GM18507 (cell line): ENCODE measurements at places on chromosomes 11 and 22.
A peak's percentile ranks its signal among the peaks of the same experiment; 100 is the strongest.

GRCh38 chr22:43288807-43289420 is 54.3 kb downstream of the SCUBE1 start:
- DNase-seq = no peak

- no peak for DNase-seq
These were observed 15.4 kb upstream of the CASTOR1 start for GRCh38 chr22:30304495-30305244.

- DNase-seq = no peak
These were observed 516.8 kb upstream of the FAT3 start for GRCh38 chr11:91707652-91708482.

- no peak for DNase-seq
These were observed 13.9 kb downstream of the IFITM10 start for GRCh38 chr11:1736447-1736992.

- no peak for DNase-seq
These were observed 5.4 kb upstream of the LTBP3 start for GRCh38 chr11:65563601-65564000.

DNA sequence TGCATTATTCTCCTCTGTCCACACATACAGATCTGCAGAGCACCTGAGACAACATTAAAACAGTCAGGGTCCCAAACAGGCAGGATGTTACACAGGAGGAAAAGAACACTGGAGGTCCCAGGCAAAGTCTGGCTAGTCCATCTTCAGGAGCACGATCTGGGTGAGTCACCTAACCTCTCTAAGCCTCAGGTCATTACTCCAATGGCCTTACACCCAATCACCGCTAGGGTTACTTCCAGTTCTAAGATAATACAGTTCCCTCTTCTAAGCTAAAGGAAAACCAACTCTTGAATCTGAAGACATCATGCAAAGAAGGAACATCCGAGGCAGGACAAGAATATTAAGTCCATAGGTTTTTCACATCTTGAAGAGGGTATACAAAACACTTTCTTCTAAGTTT is 24.5 kb downstream of the ASCC2 start:
- no peak for DNase-seq

- no peak for DNase-seq
These were observed 23.3 kb upstream of the CD44 start for GRCh38 chr11:35115688-35116030.

- DNase-seq = no peak
These were observed 175.2 kb downstream of the TMEM135 start for GRCh38 chr11:87212891-87213290.

- no peak for DNase-seq
These were observed 45.6 kb downstream of the BTG4 start for GRCh38 chr11:111466615-111467014.

- DNase-seq = no peak
These were observed 36.3 kb downstream of the CSNK2A3 start for GRCh38 chr11:11316651-11317230.

- DNase-seq = no peak
These were observed 27.7 kb downstream of the MICAL2 start for GRCh38 chr11:12137938-12138731.

DNA sequence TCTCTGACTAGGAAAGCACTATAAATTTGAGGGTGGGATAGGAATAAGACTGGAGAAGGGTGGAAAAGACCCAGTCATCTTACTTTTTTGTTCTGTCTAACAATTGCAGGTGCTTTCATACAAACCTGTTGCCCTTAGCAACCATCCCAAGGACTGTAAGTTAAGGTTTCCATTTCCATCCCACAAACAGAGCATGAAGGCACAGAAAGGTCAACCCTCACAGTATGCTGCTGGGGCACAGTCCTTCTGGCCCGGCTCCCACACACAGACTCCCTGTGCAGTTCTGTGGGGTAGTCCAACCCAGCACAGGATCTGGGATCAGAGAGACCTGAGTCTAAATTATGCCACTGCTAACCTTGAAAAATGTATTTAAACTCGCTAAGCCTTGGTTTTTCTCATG is 38.4 kb upstream of the ETS1 start:
- DNase-seq = no peak

GRCh38 chr22:25282346-25282670 is 62.9 kb downstream of the CRYBB2 start:
- no peak for DNase-seq

GRCh38 chr11:32162351-32162750 is 71.5 kb downstream of the RCN1 start:
- no peak for DNase-seq

- DNase-seq = no peak
These were observed 27.7 kb upstream of the WNT11 start for GRCh38 chr11:76234021-76234415.

GRCh38 chr11:72321381-72321996 is 77.5 kb upstream of the PHOX2A start:
- DNase-seq = no peak

DNA sequence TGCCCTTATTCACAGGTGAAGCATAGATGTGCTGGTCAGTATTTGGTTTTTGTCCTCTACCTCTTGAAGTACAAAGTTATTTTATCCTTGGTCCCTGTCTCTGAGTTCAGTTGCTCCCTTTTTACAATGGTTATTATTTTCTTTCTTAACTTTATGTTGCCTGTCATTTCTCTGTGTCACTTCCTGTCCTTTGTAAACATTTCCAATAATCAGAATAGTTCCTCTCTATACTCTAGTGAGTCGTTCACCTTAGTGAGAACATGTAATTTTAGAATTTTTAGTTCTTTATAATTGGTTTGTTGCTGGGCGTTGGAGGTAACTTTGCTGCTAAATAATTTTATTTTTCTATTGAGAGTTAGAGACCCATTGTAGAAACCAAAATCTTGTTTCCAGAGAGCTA is 16.0 kb downstream of the CSTPP1 start:
- no peak for DNase-seq

- DNase-seq = no peak
These were observed 8.1 kb downstream of the TMA7B start for GRCh38 chr22:39967996-39968972.

DNA sequence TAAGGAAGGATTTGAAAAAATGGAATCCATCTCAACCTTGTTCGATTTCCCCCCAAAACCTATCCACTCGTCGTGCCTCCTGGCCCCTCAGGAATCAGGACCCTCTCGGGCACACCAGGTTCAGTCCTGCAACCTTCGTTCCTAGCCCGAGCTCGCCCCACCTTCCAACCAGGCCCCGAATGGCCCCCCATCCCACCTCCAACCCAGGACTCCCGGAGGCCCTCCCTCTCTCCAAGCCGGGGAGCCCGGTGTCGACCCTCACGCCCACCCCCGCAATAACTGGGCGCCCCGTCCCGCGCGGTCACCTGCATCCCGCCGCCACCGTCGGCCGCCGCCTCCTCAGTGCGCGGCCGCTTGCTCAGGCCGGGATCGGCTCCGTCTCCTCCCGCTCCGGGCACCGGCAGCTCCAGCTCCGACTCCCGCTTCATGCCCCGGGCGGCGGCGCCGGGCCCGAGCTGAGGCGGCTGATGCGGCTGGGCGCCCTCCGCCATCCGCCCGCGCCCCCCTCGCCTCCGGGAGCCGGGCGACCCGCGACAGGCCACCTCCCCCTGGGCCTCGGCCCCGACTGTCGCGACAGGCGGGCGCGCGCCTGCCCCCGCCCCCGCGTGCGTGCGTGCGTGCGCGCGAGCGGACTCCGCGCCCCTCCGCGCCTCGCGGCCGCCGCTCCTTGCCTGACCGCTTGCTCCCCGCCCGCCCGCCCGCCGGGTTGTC is 534 bp downstream of the RBFOX2 start:
- DNase-seq = peak; percentile 8

DNA sequence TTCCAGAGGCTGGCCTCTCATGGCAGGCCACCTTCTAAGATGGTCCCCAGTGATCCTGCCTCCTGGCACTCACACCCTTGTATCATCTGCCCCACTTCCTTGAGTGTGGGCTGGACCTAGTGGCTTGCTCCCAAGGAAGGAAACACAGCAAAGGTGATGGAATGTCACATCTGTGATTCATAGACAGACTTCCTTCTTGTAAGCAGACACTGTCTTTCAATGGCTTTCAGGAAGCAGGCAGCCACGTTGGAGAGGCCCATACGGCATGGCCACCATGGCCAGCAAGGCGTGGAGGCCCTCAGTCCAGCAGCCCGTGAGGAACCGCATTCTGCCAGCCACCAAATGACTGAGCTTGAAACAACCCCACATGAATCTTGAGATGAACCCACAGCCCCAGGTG is 11.3 kb downstream of the LMO1 start:
- no peak for DNase-seq
